ENCODE measurements at places on chromosomes 13 and 19.

DNA sequence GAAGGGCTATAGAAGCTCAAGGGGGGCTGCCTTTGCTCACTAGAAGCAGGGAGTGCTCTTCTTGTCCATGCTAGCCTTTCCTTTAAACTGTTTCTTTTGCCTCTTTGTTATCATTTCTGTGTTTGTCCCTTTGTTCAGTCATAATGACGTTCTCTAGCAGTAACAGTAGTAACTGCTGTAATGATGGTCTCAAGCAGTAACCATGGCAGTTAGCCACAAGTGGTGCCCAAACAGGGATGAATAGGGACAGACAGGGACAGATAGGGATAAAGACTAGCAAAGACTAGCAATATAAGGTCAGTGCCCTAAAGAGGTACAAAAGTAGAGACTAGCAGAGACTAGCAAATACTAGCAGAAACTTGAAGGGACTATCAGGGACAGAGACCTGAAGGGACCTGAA lies 869.0 kb upstream of the PRR20A start:
- no peak for DNase-seq

DNA sequence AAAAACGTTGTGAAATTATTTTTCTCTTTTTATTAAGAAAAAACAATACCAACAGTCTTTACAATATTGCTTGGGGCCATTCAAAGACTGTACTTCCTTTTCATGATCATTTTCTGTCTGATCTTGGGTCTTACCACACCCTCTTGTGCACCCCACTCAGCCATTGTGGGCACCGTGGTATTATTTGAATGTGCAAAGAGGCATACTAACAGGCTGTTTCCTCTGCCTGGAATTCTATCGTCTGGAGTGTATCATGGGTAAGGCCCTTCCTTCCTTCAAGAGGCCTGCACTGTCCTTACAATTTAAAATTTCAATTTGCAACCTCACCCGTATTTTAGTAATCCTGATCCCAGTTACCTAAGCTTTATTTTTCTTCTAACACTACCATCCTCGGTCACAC lies 76.5 kb downstream of the FGF14 start:
- no peak for DNase-seq

DNA sequence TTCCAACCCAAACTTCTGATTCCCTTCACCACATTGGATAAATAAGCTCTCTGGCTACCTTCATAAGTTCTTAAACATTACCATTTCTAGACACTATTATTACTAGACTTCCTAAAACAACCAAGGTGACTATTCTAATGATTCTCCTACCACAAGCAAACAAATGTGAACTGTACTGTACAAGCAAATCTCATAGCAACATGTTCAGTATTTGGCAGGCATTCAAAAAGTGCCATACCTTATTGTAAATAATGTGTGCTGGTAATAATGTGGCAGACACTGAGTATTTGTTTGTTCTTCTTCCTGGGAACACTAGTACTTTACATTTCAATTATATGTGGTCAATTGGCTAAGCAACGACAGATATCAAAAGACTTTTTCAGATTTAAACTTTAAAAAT lies 986.0 kb upstream of the SPRY2 start:
- no peak for DNase-seq

DNA sequence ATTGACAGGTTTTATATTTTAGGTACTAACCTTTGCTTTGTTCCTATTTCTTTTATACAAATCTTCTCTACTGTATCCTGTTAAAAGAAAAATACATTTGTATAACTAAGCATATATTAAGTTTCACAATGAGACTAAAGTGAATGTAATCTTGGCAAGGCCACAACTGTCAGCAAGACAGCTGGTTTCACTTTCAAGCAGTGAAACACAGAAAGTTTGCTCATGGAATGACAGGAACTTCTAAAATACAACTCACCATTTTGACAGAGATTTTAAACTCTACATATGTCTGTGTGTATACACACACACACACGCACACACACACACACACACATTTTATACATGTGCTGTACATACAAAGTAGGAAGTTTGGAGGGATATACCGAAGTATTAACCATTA lies 53.3 kb downstream of the PARP4 start:
- DNase-seq, result no peak

DNA sequence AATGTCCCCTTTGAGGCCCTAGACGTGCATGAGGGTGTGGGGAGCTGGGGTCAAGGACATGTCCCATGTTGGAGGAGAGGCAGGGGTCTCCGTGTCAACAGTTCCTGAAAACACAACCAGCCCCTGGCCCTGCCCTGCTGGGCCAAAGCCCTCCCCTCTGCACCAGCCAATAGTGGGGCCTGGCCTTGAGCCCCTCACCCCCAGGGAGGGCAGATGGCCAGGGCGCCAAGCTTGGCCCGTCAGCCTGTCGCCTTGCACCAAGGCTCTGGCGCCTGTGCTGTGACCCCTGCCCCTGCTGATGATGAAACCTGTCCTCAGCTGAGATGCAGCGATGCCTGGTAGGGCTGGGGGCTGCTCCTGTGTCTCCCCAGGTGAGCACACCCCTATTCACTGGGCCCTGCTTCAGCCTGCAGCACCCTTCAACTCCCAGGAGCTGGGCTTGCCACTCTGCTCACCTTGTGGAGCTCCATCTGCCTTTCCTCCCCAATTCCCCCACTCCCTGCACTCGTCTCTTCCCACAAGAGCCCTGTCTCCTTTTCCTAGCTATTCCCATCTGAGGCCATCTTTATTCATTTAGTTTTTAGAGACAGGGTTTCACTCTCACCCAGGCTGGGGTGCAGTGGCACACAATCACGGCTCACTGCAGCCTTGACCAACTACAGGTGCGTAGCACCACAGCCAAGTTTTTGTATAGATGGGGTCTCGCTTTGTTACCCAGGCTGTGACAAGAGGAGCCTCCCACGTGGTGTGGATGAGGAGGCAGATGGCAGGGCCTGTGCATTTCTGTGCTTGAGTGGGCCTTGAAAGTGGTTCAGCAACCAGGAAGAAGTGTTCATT lies 2.1 kb upstream of the HAMP start:
- no peak for DNase-seq

DNA sequence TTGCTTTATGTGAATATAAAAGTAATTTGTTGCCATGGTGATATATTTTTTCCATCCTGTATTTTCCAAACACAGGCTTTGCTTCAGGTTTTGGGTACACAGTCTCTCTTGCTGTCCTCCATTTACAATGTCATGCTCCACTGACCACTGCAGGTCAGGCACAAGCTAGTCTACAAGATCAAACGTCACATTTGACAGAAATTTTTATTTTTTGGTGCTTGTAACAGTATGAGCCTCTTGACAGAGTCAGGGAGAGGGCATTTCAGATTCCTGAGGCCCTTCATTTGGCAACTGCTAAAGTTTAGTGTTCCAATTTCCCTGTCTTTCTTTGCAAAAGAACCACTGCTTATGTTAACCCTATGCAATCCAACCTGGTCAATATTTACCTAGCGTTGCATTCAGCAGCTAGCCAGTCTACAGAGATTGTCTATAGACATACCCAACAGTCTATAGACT lies 175.0 kb downstream of the RFC3 start:
- DNase-seq, result no peak

DNA sequence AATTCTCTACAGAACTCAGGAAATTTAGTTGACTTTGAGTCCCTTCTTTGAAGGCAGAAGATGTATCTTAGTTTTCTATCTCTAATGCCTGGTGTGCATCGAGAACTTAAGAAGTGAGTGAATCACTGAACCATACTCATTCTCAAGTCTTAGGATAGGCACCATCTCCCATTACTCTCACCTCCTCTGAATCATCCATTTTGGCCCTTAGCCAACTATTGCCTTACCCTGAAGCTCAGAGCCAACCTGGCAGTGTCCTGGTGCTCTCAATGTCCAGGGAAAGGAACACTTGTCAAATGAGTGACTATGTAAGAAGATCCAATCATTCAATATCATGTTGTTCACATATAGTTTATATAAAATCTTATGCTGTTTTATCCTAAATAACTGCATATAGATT lies 146.6 kb downstream of the RGCC start:
- no peak for DNase-seq

DNA sequence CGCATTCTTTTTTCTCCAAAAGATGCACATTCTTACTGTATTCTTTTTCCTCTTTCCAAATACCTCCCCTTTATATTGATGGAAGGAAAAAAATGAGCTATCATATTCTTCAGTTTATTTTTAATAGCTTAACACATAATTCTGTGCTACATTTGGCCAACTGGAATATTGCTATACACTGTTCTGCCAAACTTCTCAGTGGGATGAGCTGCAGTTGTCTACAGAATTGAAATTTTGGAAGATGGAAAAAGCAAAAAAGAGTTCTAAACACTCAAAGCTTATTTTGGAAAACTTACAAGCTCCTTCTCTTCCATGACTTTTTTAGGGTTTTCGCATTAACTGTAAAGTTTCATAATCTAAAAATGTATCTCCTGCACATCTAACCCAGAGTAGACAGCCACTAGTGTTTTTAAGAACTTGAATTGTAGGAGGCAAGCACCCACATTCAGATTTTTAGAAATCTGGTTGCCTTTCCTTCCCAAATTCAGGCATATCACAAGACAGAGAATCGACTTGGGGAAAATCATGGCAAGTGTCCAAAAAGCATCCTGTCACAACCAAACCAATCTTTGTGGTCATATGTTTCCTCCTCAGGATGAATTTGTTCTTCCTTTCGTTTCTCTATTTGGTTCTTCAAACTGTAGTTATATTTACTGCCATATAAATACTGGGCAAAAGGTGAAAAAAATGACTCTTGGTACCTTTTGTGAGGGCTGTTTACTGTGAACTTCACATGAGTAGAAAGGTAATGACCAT lies 111.4 kb upstream of the FRY start:
- DNase-seq, result no peak

GRCh38 chr13:28357911-28358433 lies 137.0 kb downstream of the FLT1 start:
- DNase-seq, result no peak

DNA sequence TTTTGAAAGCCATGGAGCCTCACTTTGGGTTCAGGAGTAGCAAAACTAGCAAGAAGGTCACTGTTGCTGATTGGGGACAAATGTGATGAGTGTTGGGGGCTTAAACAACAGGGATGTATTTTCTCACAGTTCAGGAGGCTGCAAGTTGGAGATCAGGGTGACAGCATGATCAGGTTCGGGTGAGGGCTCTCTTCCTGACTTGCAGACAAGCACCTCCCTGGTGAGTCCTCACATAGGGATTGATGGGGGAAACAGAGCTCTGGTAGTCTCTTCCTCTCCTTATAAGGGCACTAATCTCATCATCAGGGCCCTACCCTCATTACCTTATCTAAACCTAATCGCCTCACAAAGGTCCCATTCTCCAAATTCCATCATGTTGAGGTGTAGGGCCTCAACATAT lies 179.2 kb downstream of the TSHZ3 start:
- peak; percentile 26 for DNase-seq

- DNase-seq, result no peak
Observed at GRCh38 chr13:43569658-43570057, 217.1 kb downstream of the ENOX1 start.

GRCh38 chr13:26320766-26321165 lies 66.8 kb downstream of the CDK8 start:
- no peak for DNase-seq

DNA sequence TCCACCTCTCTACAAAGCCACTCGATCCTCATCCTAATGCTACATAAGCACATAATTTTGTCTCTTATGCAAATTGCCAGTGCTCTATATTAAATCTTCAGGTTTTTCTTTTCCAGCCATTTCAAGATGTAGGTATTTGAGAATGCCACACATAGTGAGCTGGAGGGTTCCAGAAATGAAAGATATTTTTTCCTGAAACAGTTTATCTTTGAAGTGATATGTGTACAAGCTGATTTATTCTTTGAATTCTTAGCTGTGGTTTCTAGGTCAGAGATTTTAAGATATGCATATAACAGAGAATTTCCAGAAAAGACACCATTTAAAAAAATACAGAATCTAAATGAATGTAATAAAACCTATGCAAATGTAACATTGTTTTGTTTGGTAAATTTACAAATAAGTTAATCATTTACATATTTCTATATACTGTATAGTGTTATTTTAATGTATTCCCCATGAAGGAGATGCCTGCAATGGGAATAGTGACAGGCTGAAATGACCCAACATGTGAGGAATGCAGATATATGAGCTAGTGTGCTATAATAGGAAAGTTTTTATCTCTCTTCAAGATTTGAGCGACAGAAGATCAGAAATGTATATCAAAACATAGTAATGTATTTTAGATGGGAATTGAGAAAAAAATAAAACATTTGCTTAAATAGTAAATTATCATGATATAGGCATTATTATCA lies 570.2 kb downstream of the SLITRK1 start:
- no peak for DNase-seq

DNA sequence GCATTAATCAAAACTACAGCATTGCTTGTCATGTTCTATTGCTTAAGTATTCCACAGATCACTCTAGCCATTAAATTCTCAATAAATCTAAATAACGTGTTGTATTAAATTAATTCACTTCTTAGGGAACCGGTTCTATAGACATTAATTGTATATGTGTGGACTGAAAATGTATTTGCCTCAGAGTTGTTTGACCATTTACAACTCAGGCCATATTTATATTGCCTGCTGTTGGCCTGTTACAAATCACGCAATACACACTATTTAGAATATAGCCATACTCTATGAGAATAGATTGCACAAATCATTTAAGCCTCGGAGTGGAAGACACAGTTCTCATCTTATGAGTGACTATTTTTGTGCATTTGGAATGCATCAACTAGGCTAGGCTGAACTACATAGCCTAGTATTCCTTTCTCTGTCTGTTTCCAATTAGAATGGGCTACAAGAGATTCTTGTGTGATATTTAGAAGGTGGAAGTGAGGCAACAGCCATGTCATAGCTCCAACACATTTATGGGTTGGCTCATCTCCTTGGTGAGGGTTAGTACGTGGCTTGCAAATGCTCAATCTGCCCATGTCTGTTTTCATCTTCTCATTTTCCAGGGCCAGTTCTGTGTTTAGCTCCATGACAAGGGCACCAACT lies 1116.1 kb downstream of the PCDH9 start:
- no peak for DNase-seq

DNA sequence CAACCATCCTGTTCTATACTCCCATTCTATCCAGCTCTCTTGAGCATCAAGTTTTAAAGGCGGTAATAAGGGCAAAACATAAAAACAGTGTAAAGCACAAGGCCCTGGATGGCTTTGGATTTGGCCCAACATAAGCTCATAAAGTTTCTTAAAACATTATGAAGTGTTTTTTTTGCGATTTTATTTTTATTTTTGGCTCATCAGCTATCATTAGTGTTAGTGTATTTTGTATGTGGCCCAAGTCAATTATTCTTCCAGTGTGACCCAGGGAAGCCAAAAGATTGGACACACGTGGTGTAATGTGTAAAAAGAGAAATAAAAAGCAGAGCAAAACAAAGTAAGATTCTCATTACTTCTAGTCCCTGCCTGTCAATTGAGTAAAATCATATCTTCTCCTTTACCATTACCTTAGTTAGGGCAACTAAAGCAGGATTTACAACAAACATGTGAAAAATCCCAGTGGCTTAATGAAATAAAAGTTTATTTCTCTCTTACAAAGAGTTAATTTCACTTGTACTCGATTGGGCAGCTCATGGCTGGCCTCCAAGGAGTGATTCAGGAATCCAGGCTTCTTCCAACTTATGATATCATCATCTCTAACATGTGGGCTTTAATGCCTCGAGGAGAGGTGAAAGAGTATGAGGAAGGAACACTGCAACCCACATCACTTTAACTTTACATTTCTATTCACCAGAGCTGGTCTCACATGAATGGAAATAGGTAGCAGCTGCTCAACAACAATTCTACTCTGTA lies 725.2 kb upstream of the SLITRK1 start:
- no peak for DNase-seq

All from endodermal cell (in vitro differentiated cells).